Keratinocyte (primary cell): ENCODE measurements at places on chromosomes 1 and 21. TPM values are rescaled to one million over a fixed set of nuclear protein-coding genes. Genes with fewer than 3 reads are reported as not detected.

IL20 gene
- polyA plus RNA-seq, result 0.67 to 5.6 TPM (median 4.7 TPM) in 3 replicates

OVAAL gene
- polyA plus RNA-seq, result not detected in 3 replicates

INPP5B gene
- 3.4 to 6.4 TPM (median 6.0 TPM) in 3 replicates for polyA plus RNA-seq

RRP1B gene
- polyA plus RNA-seq, result 13.0 to 24.0 TPM (median 19.8 TPM) in 3 replicates

S100A3 gene
- 12.6 to 24.0 TPM (median 15.1 TPM) in 3 replicates for polyA plus RNA-seq

LCE2B gene
- polyA plus RNA-seq, result 0.14 to 0.83 TPM (median 0.49 TPM) in 3 replicates

SPOCD1 gene
- polyA plus RNA-seq, result 3.3 to 12.0 TPM (median 4.7 TPM) in 3 replicates

LIPI gene
- not detected in 3 replicates for polyA plus RNA-seq

KIF21B gene
- 0.17 to 0.20 TPM (median 0.17 TPM) in 3 replicates for polyA plus RNA-seq

SERPINC1 gene
- 0.14 to 0.26 TPM (median 0.18 TPM) in 3 replicates for polyA plus RNA-seq

ZFP69B gene
- polyA plus RNA-seq, result 1.1 to 1.9 TPM (median 1.7 TPM) in 3 replicates

PIP5K1A gene
- 98.6 to 148 TPM (median 124 TPM) in 3 replicates for polyA plus RNA-seq

DYNLT5 gene
- 0.02 TPM in 1 of 3 replicates, not detected in the others for polyA plus RNA-seq

CENPL gene
- polyA plus RNA-seq, result 4.9 to 9.4 TPM (median 7.6 TPM) in 3 replicates

SIKE1 gene
- polyA plus RNA-seq, result 28.8 to 40.3 TPM (median 32.8 TPM) in 3 replicates

IFI44 gene
- 48.5 to 97.0 TPM (median 77.9 TPM) in 3 replicates for polyA plus RNA-seq

KRTAP19-2 gene
- not detected in 3 replicates for polyA plus RNA-seq

MRPS15 gene
- 74.2 to 133 TPM (median 130 TPM) in 3 replicates for polyA plus RNA-seq

HNRNPCL2 gene
- polyA plus RNA-seq, result not detected in 3 replicates

FAM151A gene
- polyA plus RNA-seq, result 0.07 to 0.10 TPM (median 0.07 TPM) in 3 replicates

LCK gene
- polyA plus RNA-seq, result 0.10 to 0.31 TPM (median 0.16 TPM) in 3 replicates

RNU1-1 gene
- polyA plus RNA-seq, result 66.0 to 67.0 TPM in 2 of 3 replicates, not detected in the other

LPGAT1 gene
- polyA plus RNA-seq, result 7.4 to 14.7 TPM (median 11.2 TPM) in 3 replicates

OPTC gene
- polyA plus RNA-seq, result not detected in 3 replicates

ST6GALNAC5 gene
- polyA plus RNA-seq, result 12.8 to 18.7 TPM (median 14.3 TPM) in 3 replicates

CD2 gene
- polyA plus RNA-seq, result not detected in 3 replicates

AGO1 gene
- 4.2 to 10.4 TPM (median 5.7 TPM) in 3 replicates for polyA plus RNA-seq

CR1 gene
- 0.01 to 0.12 TPM (median 0.09 TPM) in 3 replicates for polyA plus RNA-seq

UBXN10 gene
- polyA plus RNA-seq, result 0.03 to 0.06 TPM (median 0.05 TPM) in 3 replicates

CDCP2 gene
- not detected in 3 replicates for polyA plus RNA-seq

SESN2 gene
- polyA plus RNA-seq, result 12.7 to 20.9 TPM (median 13.5 TPM) in 3 replicates

LMX1A gene
- polyA plus RNA-seq, result not detected in 3 replicates

RNASEL gene
- 3.6 to 4.7 TPM (median 3.9 TPM) in 3 replicates for polyA plus RNA-seq

RAB42 gene
- polyA plus RNA-seq, result 0.05 to 0.27 TPM (median 0.17 TPM) in 3 replicates

KHDRBS1 gene
- 23.1 to 74.9 TPM (median 54.7 TPM) in 3 replicates for polyA plus RNA-seq

CYYR1 gene
- polyA plus RNA-seq, result 1.5 to 2.2 TPM (median 1.9 TPM) in 3 replicates

MFAP2 gene
- polyA plus RNA-seq, result 34.6 to 75.1 TPM (median 69.6 TPM) in 3 replicates

LHX8 gene
- polyA plus RNA-seq, result not detected in 3 replicates

CFHR4 gene
- not detected in 3 replicates for polyA plus RNA-seq

TOMM40L gene
- polyA plus RNA-seq, result 14.4 to 18.2 TPM (median 17.5 TPM) in 3 replicates

CFAP74 gene
- not detected in 3 replicates for polyA plus RNA-seq

CD5L gene
- not detected in 3 replicates for polyA plus RNA-seq

PTPN7 gene
- polyA plus RNA-seq, result 0.06 to 0.10 TPM in 2 of 3 replicates, not detected in the other

BCAN gene
- not detected in 3 replicates for polyA plus RNA-seq

SOX13 gene
- 4.9 to 6.1 TPM (median 5.6 TPM) in 3 replicates for polyA plus RNA-seq

GPR52 gene
- 0.15 to 0.16 TPM in 2 of 3 replicates, not detected in the other for polyA plus RNA-seq
